Endothelial cell of umbilical vein (primary cell): ENCODE measurements at places on chromosomes 2 and 18. TPM values are rescaled to one million over a fixed set of nuclear protein-coding genes. Genes with fewer than 3 reads are reported as not detected.

ANKRD44 gene
- polyA plus RNA-seq: 3.4 and 10.8 TPM in 2 replicates

SELENOI gene
- 4.8 and 10.8 TPM in 2 replicates for polyA plus RNA-seq

SKOR2 gene
- not detected in 2 replicates for polyA plus RNA-seq

VAMP5 gene
- polyA plus RNA-seq: 624 and 648 TPM in 2 replicates

MERTK gene
- polyA plus RNA-seq: 38.6 and 39.6 TPM in 2 replicates

SEPTIN10 gene
- polyA plus RNA-seq: 17.2 and 26.1 TPM in 2 replicates

SH3BP4 gene
- polyA plus RNA-seq: 69.3 and 85.2 TPM in 2 replicates

IL36G gene
- polyA plus RNA-seq: not detected in 2 replicates

TRIM43 gene
- polyA plus RNA-seq: not detected in 2 replicates

MC4R gene
- polyA plus RNA-seq: not detected in 2 replicates

ANKRD53 gene
- polyA plus RNA-seq: 1.4 and 1.7 TPM in 2 replicates

SPTBN1 gene
- 49.1 and 63.3 TPM in 2 replicates for polyA plus RNA-seq

CNDP1 gene
- not detected in 2 replicates for polyA plus RNA-seq

ABCG5 gene
- polyA plus RNA-seq: not detected in 2 replicates

CROCC2 gene
- polyA plus RNA-seq: not detected in 2 replicates

ANKRD39 gene
- polyA plus RNA-seq: 17.9 and 20.4 TPM in 2 replicates

FAM124B gene
- polyA plus RNA-seq: 91.7 and 119 TPM in 2 replicates

STK36 gene
- 65.2 and 67.4 TPM in 2 replicates for polyA plus RNA-seq

CNTNAP5 gene
- not detected in 2 replicates for polyA plus RNA-seq

SLC4A3 gene
- polyA plus RNA-seq: 0.24 and 0.29 TPM in 2 replicates

ST8SIA5 gene
- 0.10 and 0.25 TPM in 2 replicates for polyA plus RNA-seq

MOGAT1 gene
- polyA plus RNA-seq: not detected in 2 replicates

POLR1B gene
- polyA plus RNA-seq: 12.2 and 13.8 TPM in 2 replicates

ASB1 gene
- 12.3 and 12.9 TPM in 2 replicates for polyA plus RNA-seq

IMPA2 gene
- 5.9 and 6.1 TPM in 2 replicates for polyA plus RNA-seq

KATNAL2 gene
- polyA plus RNA-seq: 0.51 and 0.80 TPM in 2 replicates

CCDC74B gene
- polyA plus RNA-seq: 4.1 and 4.6 TPM in 2 replicates

PLB1 gene
- 0.08 and 0.75 TPM in 2 replicates for polyA plus RNA-seq

ARHGEF4 gene
- 0.03 TPM in 1 of 2 replicates, not detected in the other for polyA plus RNA-seq

CYP26B1 gene
- polyA plus RNA-seq: 0.06 and 0.30 TPM in 2 replicates
